CD4-positive, alpha-beta T cell treated with Interleukin-4 for 4 hours (primary cell): ENCODE measurements at places on chromosomes 11 and 22.

DNA sequence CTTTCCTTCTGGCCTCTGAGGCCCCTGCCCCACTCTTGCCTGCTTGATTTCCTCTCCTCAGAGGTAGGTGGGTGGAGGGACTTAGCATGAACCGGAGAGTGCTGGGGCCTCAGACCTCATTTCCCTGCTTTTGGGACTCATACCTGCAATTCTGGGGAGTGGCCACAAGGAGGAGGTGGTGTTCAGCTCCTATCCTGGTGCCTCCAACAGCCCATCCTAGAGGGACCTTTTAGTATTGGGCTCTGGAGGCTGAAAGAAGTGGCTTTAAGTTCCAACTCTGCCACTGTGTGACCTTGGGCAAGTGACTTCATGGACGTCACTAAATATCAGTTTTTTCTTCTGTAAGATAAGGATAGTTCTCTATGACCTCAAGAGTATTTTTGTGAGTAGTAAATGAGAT, 98.6 kb downstream of the KIAA1671 start:
- DNase-seq, result no peak

- peak; percentile 33 for DNase-seq
Observed at GRCh38 chr22:29470159-29470855, 9.7 kb upstream of the NEFH start.

DNA sequence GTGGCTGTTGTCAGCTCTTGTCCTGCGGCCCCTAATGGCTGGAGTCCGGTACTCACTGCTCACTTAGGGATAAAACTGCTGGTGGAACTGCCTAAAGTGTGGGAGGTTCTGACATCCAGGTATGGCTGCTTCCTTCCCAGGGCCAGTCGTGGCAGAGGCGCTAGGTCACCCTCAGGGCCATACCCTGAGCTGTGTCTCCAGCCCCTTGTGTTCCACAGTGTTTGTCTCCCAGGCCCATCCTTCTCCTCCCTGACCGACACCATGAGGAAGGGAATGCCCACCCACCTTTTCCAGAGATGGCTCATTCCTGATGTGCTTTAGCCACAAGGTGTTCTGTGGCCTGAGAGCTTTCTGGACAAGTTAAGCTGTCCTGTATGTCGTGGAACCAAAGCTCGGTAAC, 12.4 kb upstream of the ACR start:
- no peak for DNase-seq

GRCh38 chr22:19709063-19709769, 5.1 kb upstream of the SEPTIN5 start:
- no peak for DNase-seq

GRCh38 chr22:46213052-46213451, 37.0 kb downstream of the CDPF1 start:
- DNase-seq, result no peak

GRCh38 chr11:61830237-61831105, 2.4 kb downstream of the FADS2 start:
- no peak for DNase-seq

DNA sequence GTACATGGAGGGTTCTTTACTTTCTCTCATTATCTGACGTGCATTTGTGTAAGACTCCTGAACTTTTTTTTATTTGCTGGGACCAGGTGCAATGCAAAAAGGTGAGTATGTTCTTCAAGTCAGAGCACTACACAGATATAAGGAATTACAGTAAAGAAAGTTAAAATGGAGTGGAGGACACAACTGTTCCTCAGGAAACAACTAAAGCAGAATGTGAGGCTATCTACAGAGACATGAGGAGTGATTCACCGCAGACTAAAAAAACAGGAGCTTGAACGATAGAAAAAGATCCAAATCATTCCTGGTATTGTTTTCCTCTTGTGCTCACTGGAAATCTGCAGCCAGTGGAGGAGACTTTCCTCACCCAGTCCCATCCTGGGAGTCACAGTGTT, 106.2 kb downstream of the ABTB2 start:
- no peak for DNase-seq

- no peak for DNase-seq
Observed at GRCh38 chr11:63017306-63017974, 1.8 kb upstream of the SLC22A8 start.

DNA sequence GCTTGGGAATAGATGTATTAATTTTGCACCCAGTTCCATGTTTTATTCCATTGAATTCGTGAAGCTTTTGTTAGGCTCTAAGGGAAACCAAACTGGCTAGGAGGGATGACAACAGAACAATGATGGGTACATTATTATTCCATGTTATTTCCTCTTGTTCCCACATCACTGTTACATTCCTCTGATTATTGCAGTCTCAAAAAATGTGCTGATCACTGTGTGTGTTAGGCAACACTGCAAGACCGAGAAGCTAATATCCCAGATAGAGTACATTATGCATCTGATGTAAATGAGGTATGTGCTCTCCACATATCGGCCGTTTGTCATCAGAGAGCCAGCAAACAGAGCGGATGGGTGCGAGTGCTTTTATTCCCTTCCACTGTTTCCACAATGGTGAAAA, 327.9 kb downstream of the SOX6 start:
- DNase-seq, result no peak

DNA sequence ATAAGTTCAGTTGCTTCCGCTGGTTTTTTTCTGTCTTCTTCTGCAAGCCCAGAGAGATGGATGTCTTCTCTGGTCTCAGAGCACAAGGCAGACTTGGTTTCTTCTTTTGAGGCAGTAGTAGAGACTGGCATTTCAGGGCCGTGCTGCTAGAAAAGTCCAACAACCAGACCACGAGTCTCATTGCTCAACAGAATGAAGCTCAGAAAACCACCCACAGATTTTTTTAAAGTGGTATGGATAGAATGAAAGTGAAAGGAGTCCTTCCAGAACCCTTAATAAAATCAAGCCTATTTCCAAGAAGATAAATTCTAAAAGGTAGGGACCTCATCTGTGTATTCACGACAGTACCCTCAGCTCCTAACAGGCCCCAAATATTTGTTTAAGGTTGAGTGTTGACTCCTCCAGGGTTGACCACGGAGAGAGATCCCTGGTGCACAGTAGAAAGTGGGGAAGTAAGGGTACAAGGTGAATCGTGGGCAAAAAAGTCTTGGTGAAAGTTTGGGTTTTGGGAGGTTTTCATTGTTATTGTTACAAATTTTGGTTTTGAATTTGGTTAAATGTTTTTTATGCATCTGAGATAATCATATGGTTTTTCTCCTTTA, 43.6 kb upstream of the DDX6 start:
- DNase-seq, result peak; percentile 14

GRCh38 chr11:57649826-57650738, at the start of gene YPEL4:
YPEL4 (minus strand) TSS chr11:57649912; CDS start chr11:57647107, 2,805 bp downstream.
- DNase-seq, result peak; percentile 78

DNA sequence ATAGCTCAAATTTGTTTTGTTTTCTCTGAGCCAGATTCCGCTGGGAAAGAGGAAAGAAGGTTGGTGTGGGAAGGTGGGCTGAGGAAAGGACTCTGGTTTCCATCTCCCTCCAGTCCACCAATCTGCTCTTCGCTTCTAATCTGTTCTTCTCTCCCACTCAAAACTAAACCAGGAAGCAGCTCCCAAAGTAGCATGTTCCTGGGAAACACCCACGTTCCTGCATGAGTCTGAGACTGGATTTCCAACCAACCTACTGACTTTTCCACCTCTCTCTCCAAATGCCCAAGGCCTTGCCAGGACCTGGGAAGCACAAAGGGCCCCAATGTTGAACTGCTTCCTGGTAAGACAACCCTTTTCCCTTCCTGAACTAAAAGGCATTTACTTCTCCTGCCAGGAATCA, 110.2 kb downstream of the WT1 start:
- no peak for DNase-seq

DNA sequence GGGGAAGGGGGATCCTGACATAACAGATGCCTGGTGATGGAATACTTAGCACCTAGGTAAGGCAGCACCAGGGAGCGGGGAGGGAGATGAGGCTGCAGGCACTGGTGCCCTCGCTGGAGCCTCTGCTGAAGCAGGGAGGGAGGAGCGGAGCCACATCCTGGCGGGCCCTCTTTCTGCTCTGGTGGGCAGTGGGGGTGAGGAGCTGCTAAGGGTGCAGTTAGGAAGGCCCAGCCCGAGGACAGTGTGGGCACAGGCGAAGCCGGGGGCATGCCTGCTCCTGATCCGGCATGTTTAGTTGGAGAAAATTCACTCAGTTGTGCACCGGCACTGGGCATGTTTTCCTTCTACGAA, 83.9 kb downstream of the MED15 start:
- DNase-seq, result no peak

- peak; percentile 5 for DNase-seq
Observed at GRCh38 chr22:35538801-35539321, 1.8 kb upstream of the RASD2 start.

DNA sequence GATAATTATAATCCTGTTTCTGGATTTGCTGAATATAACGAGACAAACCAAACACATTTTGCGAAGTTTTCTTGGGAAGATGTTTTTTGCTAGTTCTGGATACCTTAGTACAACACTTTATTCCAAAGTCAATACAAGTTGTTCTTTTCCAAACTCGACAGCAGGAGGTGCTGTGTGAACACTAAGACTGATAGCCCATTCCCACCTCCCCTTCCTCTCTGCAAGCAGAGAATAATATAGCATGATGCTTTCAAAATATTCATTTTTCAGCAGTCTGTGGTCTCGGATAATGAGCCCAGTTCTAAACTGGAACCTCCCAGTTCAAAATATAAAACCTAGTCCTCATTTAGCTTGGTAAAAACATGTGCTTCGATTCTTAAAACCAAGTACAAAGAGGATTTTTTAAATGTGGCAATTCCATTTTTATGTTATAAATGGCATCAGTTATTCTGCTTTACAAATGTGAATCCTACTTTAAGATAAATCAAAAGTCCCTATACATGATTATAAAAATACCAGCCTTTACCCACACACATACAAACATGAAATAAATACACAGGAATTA, 129.1 kb downstream of the DCDC1 start:
- peak; percentile 9 for DNase-seq

- DNase-seq, result peak; percentile 15
Observed at GRCh38 chr22:29306175-29306834, at the start of gene GAS2L1. GAS2L1 (plus strand) TSS chr22:29306650; CDS start chr22:29308106, 1,456 bp downstream.

- no peak for DNase-seq
Observed at GRCh38 chr11:124446916-124447315, 1.4 kb upstream of the OR8B8 start.

- DNase-seq, result no peak
Observed at GRCh38 chr22:43133401-43133800, 9.8 kb downstream of the MCAT start.

DNA sequence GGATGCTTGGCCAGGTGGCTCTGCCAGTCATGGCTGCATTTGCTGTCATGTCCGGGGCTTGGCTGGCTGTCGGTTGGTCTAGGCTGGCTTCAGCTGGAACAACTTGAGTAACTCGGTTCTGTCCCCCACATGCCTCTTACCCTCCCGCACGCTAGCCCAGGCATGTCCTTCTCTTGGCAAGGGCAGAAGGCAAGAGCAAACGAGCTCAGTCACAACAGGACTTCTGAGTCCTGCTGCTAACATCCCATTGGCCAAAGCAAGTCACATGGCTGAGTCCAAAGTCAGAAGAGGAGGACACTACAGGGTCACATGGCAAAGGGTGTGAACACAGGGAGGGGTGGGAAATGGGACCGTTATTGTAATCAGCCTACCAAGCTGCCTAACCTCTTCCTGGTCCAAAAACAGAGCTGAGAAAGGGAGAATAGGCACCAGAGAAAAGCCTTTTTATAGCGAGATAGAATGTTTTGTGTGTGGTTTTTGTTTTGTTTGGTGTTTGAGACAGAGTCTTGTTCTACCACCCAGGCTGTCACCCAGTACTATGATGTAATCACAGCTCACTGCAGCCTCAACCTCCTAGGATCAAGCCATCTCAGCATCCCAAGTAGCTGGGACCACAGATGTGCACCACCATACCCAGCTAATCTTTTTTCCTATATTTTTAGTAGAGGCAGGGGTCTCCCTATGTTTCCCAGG, 81.9 kb downstream of the MN1 start:
- DNase-seq, result no peak

- no peak for DNase-seq
Observed at GRCh38 chr22:33114565-33114964, 56.4 kb upstream of the SYN3 start.
